Left ventricle myocardium inferior (tissue), 1 donor: ENCODE measurements at places on chromosomes 6 and 20. TPM values are rescaled to one million over a fixed set of nuclear protein-coding genes. Genes with fewer than 3 reads are reported as not detected.

NRN1 gene
- total RNA-seq = 8.8 TPM

CEP43 gene
- 12.3 TPM for total RNA-seq

SLC39A7 gene
- total RNA-seq = 50.5 TPM

SLC4A11 gene
- 0.11 TPM for total RNA-seq

TGM3 gene
- not detected for total RNA-seq

FAM83C gene
- total RNA-seq = not detected

CLPSL2 gene
- not detected for total RNA-seq

WFDC10B gene
- total RNA-seq = not detected

RPRD1B gene
- 58.9 TPM for total RNA-seq

NRSN2 gene
- total RNA-seq = 17.5 TPM

TRAPPC3L gene
- total RNA-seq = not detected

RHAG gene
- 0.44 TPM for total RNA-seq

GRCh38 chr20:44206132-44206531 is 4.4 kb downstream of the OSER1 start:
- no peak overlapping the region for H3K4me3 ChIP-seq
- H3K27me3 ChIP-seq = no peaks in the 10 kb centered on the region
- H3K36me3 ChIP-seq = peaks cover 38% of the 10 kb centered on the region
- peak overlapping the region; percentile 96 for H3K27ac ChIP-seq

DNA sequence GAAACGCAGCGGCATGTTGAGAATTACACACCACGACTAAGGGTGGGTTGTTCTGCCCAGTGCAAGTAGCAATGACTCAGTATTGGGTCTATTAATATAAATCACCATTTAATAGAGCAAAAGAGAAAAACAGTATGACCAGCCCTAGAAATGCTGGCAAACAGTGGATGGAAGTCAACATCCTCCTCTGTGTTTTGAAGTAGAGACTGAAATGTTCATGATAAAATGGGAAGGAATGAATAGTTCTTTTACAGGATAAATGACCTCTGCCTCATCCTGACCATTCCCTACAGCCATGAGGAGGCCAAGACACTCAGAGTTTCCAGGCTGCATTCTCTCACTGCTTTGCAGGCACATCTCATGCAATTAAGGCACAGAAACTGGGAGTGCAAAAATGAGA is 111.8 kb downstream of the PSMB1 start:
- no peak for DNase-seq
- no peak overlapping the region for H3K4me3 ChIP-seq
- no peak overlapping the region for H3K27ac ChIP-seq
- H3K4me1 ChIP-seq = peaks cover 19% of the 10 kb centered on the region
- no peaks in the 10 kb centered on the region for H3K36me3 ChIP-seq
- peaks cover 4% of the 10 kb centered on the region for H3K27me3 ChIP-seq

- H3K27me3 ChIP-seq = no peaks in the 10 kb centered on the region
- H3K27ac ChIP-seq = no peak overlapping the region
- H3K36me3 ChIP-seq = no peaks in the 10 kb centered on the region
- no peak overlapping the region for H3K4me3 ChIP-seq
- H3K4me1 ChIP-seq = no peaks in the 10 kb centered on the region
- DNase-seq = no peak
These were observed 53.3 kb downstream of the CAP2 start for GRCh38 chr6:17446713-17447112.

GRCh38 chr6:52303178-52303577 is 18.6 kb upstream of the MCM3 start:
- H3K27me3 ChIP-seq = no peaks in the 10 kb centered on the region
- no peak overlapping the region for H3K4me3 ChIP-seq
- no peak for DNase-seq
- H3K4me1 ChIP-seq = peaks cover 15% of the 10 kb centered on the region
- no peak overlapping the region for H3K27ac ChIP-seq
- no peaks in the 10 kb centered on the region for H3K36me3 ChIP-seq

- no peak overlapping the region for H3K4me3 ChIP-seq
- no peaks in the 10 kb centered on the region for H3K27me3 ChIP-seq
- H3K36me3 ChIP-seq = no peaks in the 10 kb centered on the region
- no peak for DNase-seq
These were observed 522.5 kb downstream of the EPM2A start for GRCh38 chr6:145212813-145213212.

- H3K4me3 ChIP-seq = no peak overlapping the region
- H3K27me3 ChIP-seq = no peaks in the 10 kb centered on the region
- DNase-seq = no peak
- H3K27ac ChIP-seq = no peak overlapping the region
- H3K36me3 ChIP-seq = no peaks in the 10 kb centered on the region
These were observed 71.0 kb downstream of the FUT9 start for GRCh38 chr6:96086745-96087144.

GRCh38 chr6:24330137-24330732 is 27.6 kb downstream of the DCDC2 start:
- H3K27me3 ChIP-seq = no peaks in the 10 kb centered on the region
- no peaks in the 10 kb centered on the region for H3K4me1 ChIP-seq
- no peak for DNase-seq
- no peak overlapping the region for H3K4me3 ChIP-seq
- no peak overlapping the region for H3K27ac ChIP-seq
- no peaks in the 10 kb centered on the region for H3K36me3 ChIP-seq

- no peaks in the 10 kb centered on the region for H3K36me3 ChIP-seq
- H3K4me3 ChIP-seq = no peak overlapping the region
- H3K27me3 ChIP-seq = no peaks in the 10 kb centered on the region
- no peak for DNase-seq
- H3K27ac ChIP-seq = no peak overlapping the region
These were observed 53.4 kb downstream of the HIVEP1 start for GRCh38 chr6:12065321-12066140.

- no peak for DNase-seq
- no peaks in the 10 kb centered on the region for H3K27me3 ChIP-seq
- H3K27ac ChIP-seq = no peak overlapping the region
- H3K4me3 ChIP-seq = no peak overlapping the region
- H3K36me3 ChIP-seq = no peaks in the 10 kb centered on the region
- no peaks in the 10 kb centered on the region for H3K4me1 ChIP-seq
These were observed 390.0 kb downstream of the MMUT start for GRCh38 chr6:49072885-49073620.

DNA sequence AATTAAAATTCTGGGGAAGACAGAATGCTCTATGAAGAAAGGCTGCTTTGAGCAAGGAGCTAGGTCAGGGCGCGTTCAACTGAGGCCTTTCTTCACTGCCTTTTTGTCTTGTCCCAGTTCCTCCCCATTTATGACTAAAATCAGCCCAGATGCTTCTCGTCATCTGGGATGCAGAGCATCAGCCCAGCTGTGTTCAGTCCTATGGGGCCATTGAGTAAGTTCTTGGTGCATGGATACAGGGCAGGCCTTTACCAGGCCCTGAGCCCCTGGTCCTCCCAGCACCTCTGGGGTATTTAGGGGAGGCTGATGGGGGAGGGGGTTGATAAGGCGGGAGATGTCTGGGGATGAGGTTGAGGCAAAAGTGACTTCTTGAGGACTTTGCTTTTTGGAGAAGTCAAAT is 55.7 kb downstream of the PTPN1 start:
- H3K27ac ChIP-seq = peak overlapping the region; percentile 39
- H3K4me3 ChIP-seq = no peak overlapping the region
- DNase-seq = no peak
- H3K4me1 ChIP-seq = peaks cover 82% of the 10 kb centered on the region
- peaks cover 59% of the 10 kb centered on the region for H3K36me3 ChIP-seq
- H3K27me3 ChIP-seq = no peaks in the 10 kb centered on the region

- no peak overlapping the region for H3K4me3 ChIP-seq
- DNase-seq = peak; percentile 26
- H3K36me3 ChIP-seq = no peaks in the 10 kb centered on the region
These were observed 89.0 kb downstream of the SLX4IP start for GRCh38 chr20:10524034-10524476.

GRCh38 chr20:3927486-3928291 is 38.5 kb downstream of the PANK2 start:
- no peak overlapping the region for H3K4me3 ChIP-seq

- H3K36me3 ChIP-seq = no peaks in the 10 kb centered on the region
- H3K27ac ChIP-seq = peak overlapping the region; percentile 81
- H3K27me3 ChIP-seq = no peaks in the 10 kb centered on the region
These were observed 90.9 kb upstream of the INSM1 start for GRCh38 chr20:20276811-20277530.

DNA sequence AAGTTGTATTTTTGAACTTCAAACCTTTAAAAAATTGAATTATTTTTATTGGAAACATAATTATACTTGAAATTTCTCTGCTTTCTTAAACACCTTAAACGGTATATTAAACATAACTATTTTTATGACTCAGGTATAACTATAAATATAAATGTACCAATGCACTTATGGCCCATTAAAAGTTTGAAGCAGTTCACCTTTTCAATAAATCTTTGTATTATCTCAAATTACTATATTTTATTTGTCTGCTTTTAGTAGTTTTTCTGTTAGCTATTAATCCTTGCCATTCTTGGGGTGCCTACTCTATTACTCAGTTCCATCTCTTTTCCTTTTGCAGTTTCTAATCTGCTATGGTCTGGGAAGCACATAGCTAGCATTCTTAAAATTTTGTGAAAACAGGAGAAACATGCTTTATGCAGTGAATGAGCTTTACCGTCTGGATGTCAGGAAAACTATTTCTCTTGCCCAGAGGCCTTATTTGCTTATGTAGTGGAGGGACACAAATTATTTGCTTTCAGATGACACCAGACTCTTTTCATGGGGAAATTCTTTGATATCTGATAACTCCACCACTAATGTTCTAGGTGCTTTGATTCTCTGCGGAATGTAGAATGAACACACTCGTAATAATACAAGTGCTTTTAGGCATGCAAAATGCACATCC is 378.9 kb upstream of the CITED2 start:
- H3K36me3 ChIP-seq = no peaks in the 10 kb centered on the region
- peaks cover 39% of the 10 kb centered on the region for H3K4me1 ChIP-seq
- no peak overlapping the region for H3K27ac ChIP-seq
- no peaks in the 10 kb centered on the region for H3K27me3 ChIP-seq

DNA sequence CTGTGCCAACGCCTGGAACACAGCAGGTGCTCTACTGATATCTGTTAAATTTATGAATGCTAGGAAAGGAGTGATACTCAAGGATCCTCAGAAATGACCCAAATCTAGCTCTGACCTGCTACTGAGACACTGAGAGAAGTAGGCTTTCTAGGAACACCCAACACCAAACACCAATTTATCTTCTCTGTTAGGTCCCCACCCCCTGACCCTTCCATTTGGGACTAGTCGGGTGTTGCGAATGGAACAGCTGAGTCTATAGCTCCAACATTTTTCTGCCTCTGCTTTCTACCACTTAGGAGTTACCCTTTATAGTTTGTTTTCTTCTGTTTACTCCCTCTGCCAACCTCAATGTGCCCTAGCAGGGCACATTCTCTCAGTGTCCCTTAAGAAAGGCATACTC is 24.0 kb downstream of the CPNE1 start:
- H3K27me3 ChIP-seq = no peaks in the 10 kb centered on the region
- H3K36me3 ChIP-seq = no peaks in the 10 kb centered on the region
- DNase-seq = no peak
- H3K4me3 ChIP-seq = no peak overlapping the region
- no peak overlapping the region for H3K27ac ChIP-seq
- H3K4me1 ChIP-seq = peaks cover 44% of the 10 kb centered on the region

DNA sequence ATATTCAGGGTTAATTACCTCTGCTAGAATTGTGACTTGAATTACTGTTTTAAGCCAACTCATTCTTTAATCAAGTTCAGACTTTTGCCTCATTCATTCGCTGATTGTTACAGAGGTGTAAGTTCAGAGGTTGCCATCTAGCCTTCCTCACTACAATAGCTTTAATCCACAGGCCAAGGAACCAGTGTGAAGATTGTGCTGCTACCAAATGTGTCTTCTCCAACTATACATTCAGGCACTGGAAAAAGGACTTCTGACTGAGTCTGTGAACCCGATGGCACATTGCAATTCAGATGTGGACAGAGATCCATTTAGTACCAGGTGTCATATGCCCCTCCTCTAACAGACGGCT is 111.2 kb upstream of the ADGRF1 start:
- H3K4me1 ChIP-seq = no peaks in the 10 kb centered on the region
- H3K27me3 ChIP-seq = no peaks in the 10 kb centered on the region
- no peak for DNase-seq

DNA sequence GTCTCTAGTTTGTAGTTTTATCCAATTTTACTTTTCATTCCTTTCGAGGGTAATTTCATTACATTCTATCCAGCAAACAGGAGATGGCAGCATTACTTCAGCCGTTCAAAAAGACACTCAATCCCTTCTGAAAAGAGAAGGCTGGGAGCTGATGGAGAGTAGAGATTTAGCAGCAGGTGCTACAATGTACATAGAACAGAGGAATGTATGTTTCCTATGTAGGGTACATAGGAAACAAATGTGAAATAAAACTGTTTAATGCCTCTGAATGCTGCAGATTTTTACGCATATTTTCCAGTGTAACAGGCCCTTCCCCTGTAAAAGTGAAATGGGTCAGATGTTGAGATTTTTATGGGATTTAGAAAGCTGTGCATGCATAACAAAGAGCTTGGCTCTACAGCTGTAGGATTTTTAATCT is 16.0 kb downstream of the RPS12 start:
- H3K4me3 ChIP-seq = no peak overlapping the region
- no peak for DNase-seq
- no peaks in the 10 kb centered on the region for H3K36me3 ChIP-seq
